ENCODE measurements at places on chromosomes 2 and 18.

GRCh38 chr2:84940831-84941412, 30.0 kb upstream of the KCMF1 start:
- no peak for DNase-seq

- no peak for DNase-seq
Measured at GRCh38 chr2:129908721-129909373, 70.6 kb upstream of the RAB6C start.

DNA sequence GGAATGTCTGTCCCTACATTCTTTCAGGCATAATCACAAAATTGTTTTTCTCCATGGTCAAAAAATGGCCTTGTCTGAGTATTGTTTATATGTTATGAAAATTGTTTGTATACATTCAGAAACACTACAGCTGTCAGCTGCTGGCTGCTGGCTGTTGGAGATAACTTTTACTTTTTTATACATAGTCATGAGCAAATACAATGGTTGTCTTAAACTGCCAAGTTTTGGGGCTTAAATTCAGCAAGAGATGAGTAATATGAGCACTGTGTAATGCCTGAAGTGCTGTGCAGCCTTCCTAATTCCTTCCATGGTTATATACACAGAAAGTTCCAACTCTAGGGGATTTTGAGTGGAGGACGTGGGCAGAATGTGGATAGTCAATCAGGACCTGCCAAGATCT, 168.9 kb upstream of the RMP24 start:
- DNase-seq: no peak

DNA sequence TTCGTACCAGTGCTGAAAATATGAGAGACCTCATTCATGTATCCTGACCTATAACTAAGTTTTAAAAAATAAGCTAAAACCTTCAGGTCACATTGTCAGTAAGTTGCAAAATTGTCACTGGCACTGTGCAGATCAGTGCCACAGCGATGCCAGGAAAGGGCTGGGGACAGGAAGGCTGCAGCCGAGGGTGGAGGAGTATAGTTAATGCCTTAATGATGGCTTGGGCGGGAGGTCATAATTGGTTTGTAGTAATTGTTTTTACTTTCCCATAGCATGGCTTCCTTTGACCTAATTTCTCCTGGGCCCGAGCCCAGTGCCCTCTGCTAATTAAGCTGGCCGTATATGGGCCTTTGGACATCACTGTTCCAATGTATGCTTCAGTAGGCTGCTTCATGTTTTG, 47.2 kb upstream of the RAB12 start:
- DNase-seq: no peak

GRCh38 chr18:13500227-13500865, 226.0 kb downstream of the FAM210A start:
- DNase-seq: no peak

DNA sequence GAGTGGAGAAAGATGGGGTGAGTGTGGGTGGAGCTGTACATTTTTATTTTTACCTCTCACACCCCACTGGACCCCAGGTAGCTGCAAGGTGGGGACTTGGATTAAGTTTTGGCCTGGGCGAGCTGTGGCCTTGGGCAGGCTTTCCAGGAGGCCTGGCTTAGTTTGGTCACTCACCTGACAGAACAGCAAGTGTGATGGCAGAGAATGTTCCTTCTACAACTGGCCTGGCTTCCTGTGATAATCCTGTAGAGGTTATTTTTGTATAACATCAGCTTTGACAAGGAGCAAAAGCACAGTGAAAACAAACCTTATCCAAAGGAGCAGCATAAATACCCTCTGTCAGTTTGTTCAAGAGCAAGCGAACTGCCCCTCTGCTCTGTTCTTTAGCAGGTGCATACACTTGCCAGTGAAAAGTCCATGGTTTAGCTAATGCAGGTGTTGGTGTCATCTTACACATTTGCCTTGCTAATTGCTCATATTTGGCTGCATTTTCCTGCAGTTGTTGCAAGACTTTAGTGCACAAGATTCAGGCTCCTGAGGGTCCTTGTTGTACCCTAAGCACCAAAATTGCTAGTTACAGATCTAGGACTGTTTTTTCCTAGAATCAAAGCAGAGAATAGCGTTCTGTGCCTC, 6.3 kb downstream of the THNSL2 start:
- no peak for DNase-seq

DNA sequence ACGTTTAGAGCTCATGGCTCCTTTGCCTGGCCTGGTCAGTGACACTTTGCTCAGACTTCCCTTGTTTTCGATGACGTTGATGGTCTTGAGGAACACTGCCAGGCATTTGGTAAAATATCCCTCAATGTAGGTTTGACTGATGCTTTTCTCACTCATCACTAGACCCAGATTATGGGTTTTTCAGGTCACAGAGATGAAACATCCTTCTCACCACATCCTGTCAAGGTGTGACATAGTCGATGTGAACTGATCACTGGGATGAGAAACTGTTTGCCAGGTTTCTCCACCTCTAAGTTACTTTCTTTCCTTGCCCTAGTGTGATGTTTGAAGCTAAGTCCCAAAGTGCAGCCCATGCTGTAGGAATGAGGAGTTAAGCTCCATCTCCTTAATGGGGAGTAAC, 81.5 kb downstream of the AFF3 start:
- no peak for DNase-seq

DNA sequence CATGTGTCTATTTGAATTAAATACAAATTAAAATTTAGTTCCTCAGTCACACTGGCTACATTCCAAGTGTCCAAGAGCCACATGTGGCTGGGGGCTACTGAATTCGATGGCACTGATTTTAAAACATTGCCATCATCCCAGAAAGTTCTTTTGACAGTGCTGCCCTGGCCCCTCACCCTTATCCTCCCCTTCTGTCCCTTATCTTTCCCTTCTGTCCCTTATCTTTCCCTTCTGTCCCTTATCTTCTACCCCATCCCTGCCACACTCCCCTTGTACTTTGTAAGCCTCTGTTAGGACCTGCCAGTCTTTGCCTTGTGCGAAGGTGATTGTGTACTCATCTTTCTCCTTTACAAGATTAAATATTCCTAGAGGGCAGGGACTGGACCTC, 85.2 kb downstream of the DNMT3A start:
- no peak for DNase-seq

All from activated T-cell treated with anti-CD3 and anti-CD28 coated beads for 48 hours (primary cell).